Right atrium auricular region (tissue), 2 donors: ENCODE measurements at places on chromosomes 7 and 10. TPM values are rescaled to one million over a fixed set of nuclear protein-coding genes. Genes with fewer than 3 reads are reported as not detected.

The AP4M1 gene
- total RNA-seq, result 12.2 TPM

The METTL2B gene
- 13.3 TPM for total RNA-seq

The TIMM23 gene
- total RNA-seq, result 88.8 TPM

The GBX1 gene
- not detected for total RNA-seq

The ITPRID1 gene
- total RNA-seq, result not detected

The RPEL1 gene
- not detected for total RNA-seq

The MET gene
- 17.5 TPM for total RNA-seq

The GRM8 gene
- not detected for total RNA-seq

The SYT15 gene
- 2.7 TPM for total RNA-seq

The HOXA2 gene
- total RNA-seq, result 0.16 TPM
